ENCODE measurements at places on chromosomes 5 and 9.

DNA sequence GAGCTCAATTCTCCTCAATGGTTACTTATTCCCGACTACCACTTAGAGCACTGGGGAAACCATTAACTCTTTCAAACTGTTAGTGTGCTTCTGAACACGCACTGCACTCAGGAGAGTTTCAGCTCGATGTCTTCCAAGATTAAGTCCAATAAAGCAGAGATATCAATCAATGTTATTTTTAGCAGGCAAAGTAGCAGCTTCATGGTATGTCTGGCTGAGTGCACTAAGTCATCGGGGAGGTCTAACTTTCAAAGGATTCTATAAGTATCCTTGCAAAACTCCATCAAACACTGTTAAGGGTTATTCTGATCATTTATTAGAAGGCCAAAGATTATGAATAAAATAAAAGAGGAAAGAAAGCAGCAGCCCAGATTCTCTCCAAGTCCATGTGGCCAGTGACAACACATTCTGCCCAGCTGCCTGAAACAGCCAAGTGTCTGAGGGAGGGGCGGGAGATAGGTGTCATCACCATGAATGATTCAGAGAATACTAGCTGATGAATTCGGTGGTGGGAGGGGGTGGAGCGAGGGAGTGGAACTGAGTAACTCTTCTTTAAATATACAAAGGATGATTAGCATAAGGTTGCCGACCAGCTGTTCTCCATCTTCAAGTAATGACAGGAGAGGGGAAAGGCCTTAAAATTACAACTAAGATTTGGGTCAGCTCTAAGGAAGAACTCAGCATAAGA is 21.3 kb downstream of the NREP start:
- DNase-seq, result peak; percentile 96

DNA sequence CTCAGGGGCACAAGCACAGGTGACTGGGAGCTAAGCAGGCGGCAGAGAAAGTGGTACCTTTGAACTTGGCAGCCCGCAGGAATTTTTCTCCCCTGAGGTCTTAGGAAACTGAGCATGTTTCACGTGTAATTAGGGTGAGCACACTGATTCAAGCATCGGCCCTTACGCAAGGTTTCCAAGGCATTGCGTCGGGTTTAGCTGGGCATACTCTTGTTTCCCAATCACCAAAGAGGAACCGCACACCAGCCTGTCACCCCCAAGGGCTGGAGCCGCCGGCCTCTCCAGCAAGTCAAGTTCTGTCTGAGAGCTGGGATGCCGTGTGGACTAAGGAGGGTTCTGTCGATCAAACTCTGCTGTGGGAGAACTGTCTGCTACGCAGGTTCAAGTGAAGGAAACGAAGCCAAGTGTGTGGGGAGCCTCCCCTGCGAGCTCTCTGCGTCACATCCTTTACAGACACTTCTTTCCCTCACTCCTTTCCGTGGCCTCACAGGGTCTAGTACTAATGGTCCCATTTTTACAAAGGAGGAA is 53.0 kb downstream of the ERGIC1 start:
- peak; percentile 76 for DNase-seq

- DNase-seq, result no peak
Measured at GRCh38 chr5:41683181-41683580, 172.8 kb upstream of the PLCXD3 start.

GRCh38 chr9:76969716-76970115 is 49.7 kb upstream of the FOXB2 start:
- DNase-seq, result no peak

- DNase-seq, result no peak
Measured at GRCh38 chr5:3191585-3191984, 404.0 kb upstream of the IRX1 start.

DNA sequence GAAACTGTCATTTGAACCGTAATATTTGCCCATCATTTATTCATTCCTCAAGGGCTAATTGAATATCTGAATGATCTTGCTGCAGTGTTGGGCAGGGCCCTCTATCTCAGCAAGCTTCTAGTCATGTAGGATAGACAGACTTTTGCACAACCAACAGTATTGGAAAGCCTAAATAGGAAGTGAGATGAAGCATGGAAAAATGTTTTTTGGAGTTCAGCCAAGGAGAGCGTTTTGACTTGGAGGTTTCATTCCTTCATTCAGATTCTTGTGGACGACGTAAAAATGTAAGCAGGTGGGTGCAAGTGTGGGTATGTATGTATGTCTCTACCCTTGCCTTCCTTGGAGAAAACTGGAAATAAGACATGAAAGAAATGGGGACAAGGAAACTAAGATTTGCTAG is 15.5 kb downstream of the DAPK1 start:
- DNase-seq, result no peak

DNA sequence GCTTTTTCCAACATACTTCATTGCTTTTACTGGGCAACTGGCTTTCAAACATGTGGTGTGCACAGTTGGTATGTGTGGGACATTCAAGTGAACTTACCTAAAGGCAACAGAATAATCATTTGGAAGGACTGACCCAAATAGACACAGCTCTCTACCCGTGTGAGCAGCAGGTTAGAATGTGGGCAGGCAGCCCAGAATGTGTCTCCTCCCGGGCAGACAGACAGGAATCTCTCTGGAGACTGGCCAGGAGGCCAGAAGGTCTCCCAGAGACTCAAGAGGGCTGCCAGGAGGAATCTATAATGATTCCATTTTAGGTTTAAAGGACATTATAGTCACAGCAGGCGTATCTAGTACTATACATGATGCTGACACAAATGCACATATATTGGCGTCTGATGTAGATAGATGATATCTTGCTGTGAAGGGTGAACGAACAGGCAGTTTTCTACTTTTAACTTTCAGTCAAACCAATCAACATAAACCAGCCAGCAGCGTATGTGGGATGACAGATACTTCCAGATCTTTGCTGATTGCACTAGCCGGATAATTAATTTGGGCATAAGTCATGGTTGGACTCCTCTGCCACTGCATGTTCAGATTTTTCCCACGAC is 297.4 kb upstream of the ZNF608 start:
- DNase-seq, result peak; percentile 82

DNA sequence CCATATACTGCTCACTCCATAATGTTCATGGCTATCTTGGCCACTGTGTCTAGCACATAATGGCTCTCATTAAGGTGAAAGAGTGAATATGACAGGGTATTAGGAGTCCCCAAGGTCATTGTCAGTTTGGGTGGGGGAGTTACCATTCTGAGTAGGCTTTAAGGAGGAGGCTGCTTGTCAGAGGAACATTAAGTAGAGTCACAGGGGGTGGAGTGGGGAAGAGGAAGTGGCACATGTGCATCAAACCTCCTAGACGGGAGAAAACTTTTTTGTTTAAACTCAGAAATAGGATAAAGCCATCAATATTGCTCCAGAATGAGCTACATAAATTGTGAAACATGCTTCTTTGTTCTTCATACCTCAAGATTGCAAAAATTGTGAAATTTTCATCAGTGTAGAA is 45.5 kb downstream of the DAB2IP start:
- no peak for DNase-seq
